Daoy (cell line): ENCODE measurements at places on chromosomes 1 and 21. TPM values are rescaled to one million over a fixed set of nuclear protein-coding genes. Genes with fewer than 3 reads are reported as not detected.

- no peak for DNase-seq
Observed at GRCh38 chr1:98458511-98459485, 202.7 kb upstream of the SNX7 start.

- no peak for DNase-seq
Observed at GRCh38 chr1:43930949-43931275, 2.7 kb upstream of the ARTN start.

- DNase-seq, result no peak
Observed at GRCh38 chr1:71200503-71200902, 119.7 kb upstream of the ZRANB2 start.

SH2D5 gene
- 1.3 and 2.2 TPM in 2 replicates for total RNA-seq

OR10J4 gene
- not detected in 2 replicates for total RNA-seq
